Naive B cell (primary cell): ENCODE measurements at places on chromosomes 11 and 22. TPM values are rescaled to one million over a fixed set of nuclear protein-coding genes. Genes with fewer than 3 reads are reported as not detected.

Gene FAM168A
- polyA plus RNA-seq: 4.1 TPM

Gene SLC22A6
- not detected for polyA plus RNA-seq

Gene FGF4
- polyA plus RNA-seq: not detected

DNA sequence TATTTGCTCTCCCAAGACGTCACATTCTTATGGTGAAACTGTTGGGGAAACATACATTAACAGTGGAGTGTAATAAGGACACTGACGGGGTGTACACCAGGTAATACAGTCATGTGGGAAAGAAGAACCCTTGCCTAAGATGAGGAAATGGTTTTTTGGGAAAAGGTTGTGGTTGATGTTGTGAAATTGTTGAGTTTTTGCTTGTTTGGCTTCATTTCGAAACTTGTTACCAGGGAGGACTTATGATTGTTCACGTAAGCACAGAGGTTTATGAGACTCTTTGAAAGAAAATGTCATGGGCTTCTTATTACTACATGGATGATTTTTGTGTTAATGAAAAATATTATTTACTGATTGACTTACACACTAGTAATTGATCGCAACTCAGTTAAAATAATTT lies 16.8 kb downstream of the ANO3 start:
- no peak for DNase-seq

- DNase-seq: no peak
These were observed 27.5 kb upstream of the OR9I1 start for GRCh38 chr11:58152781-58153180.

GRCh38 chr22:46534177-46534776 lies 3.1 kb downstream of the CELSR1 start:
- DNase-seq: no peak

DNA sequence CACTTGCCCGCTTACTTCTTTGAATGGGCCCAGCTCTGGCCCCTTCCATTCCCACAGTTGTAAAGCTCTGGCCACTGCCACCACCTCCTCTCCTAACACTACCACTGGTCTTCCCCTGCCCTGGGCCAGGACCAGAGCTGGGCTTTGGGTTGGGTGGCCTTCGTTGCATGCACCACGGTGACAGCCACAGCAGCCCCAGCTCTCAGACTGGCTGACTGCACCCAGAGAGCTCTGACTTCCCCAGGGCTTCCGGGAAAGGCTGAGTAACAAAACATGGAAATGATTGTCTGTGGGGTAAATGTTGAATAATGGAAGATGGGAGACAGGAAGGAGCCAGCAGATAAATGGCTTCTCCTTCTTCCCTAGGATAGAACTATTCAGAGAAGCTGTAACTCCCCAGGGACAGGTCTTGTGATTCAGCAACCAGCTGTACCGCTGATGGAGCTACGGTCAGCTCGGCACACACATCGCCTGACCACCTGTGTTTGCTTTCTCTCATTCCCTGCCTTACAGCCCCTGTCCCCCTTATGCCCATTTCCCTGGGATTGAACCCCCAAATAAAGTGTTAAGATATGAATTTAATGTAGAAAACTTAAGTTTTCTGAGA lies 27.6 kb downstream of the SCN4B start:
- no peak for DNase-seq

GRCh38 chr22:44380756-44381486 lies 68.2 kb upstream of the SHISAL1 start:
- DNase-seq: no peak

GRCh38 chr22:46628756-46629155 lies 8.6 kb downstream of the GRAMD4 start:
- no peak for DNase-seq

GRCh38 chr11:69446108-69446507 lies 35.4 kb upstream of the LINC01488 start:
- DNase-seq: no peak
